Breast epithelium (tissue), 4 donors: ENCODE measurements at places on chromosomes 5 and 9.
A peak's percentile ranks its signal among the peaks of the same experiment; 100 is the strongest.

- peak; percentile 55 for DNase-seq
- no peaks in the 10 kb centered on the region for H3K27me3 ChIP-seq
- no peaks in the 10 kb centered on the region for H3K36me3 ChIP-seq
- H3K4me3 ChIP-seq = peak overlapping the region; percentile 8
- H3K4me1 ChIP-seq = no peaks in the 10 kb centered on the region
- H3K27ac ChIP-seq = peak overlapping the region; percentile 70
These were observed 1.7 kb upstream of the PTPN3 start for GRCh38 chr9:109499631-109500410.

DNA sequence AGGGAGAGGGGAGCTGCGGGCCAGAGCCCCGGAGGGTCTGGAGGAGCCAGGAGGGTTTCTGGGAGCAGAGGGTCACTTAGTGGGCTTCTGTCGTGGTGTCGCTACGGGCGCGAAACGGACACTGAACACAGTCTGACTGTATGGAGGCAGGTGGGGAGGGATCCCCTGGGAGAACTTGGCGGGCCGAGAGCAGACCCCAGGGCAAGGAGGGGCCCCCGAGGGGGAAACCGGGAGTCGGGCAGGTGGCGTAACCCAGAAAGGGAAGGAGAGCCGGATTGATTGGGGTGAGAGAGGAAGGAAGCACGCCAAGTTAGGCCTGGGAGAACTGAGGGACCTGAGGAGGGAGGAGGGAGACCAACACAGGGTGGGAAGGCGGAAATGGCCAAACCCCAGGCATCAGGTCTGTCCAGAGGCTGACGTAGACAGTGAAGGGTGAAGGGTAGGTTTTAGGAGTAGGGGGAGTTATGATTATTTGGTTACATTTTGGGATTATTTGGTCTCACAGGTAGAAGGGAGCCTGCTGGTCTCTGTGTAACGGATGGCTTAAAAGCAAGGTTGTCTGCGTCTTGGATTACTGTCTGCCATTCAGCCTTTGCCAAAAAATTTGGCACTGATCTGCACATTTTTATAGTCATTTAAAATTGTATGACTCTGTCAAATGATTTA is 3.3 kb upstream of the MSMP start:
- H3K27me3 ChIP-seq = no peaks in the 10 kb centered on the region
- H3K4me1 ChIP-seq = peaks cover 3% of the 10 kb centered on the region
- H3K4me3 ChIP-seq = peak overlapping the region; percentile 40
- H3K36me3 ChIP-seq = no peaks in the 10 kb centered on the region
- peak overlapping the region; percentile 95 for H3K27ac ChIP-seq
- DNase-seq = peak; percentile 57

- H3K36me3 ChIP-seq = no peaks in the 10 kb centered on the region
- no peaks in the 10 kb centered on the region for H3K4me1 ChIP-seq
- no peak for DNase-seq
- H3K4me3 ChIP-seq = no peak overlapping the region
These were observed 10.4 kb upstream of the SLC30A5 start for GRCh38 chr5:69083412-69083811.

GRCh38 chr5:149405550-149406202 is 26.6 kb upstream of the IL17B start:
- H3K27me3 ChIP-seq = no peaks in the 10 kb centered on the region
- peak overlapping the region; percentile 91 for H3K27ac ChIP-seq
- peak overlapping the region; percentile 67 for H3K4me3 ChIP-seq
- H3K36me3 ChIP-seq = no peaks in the 10 kb centered on the region

- no peak overlapping the region for H3K27ac ChIP-seq
- no peak for DNase-seq
- no peaks in the 10 kb centered on the region for H3K27me3 ChIP-seq
- H3K4me3 ChIP-seq = no peak overlapping the region
- no peaks in the 10 kb centered on the region for H3K36me3 ChIP-seq
These were observed 119.8 kb downstream of the PLPPR1 start for GRCh38 chr9:101148344-101148743.

DNA sequence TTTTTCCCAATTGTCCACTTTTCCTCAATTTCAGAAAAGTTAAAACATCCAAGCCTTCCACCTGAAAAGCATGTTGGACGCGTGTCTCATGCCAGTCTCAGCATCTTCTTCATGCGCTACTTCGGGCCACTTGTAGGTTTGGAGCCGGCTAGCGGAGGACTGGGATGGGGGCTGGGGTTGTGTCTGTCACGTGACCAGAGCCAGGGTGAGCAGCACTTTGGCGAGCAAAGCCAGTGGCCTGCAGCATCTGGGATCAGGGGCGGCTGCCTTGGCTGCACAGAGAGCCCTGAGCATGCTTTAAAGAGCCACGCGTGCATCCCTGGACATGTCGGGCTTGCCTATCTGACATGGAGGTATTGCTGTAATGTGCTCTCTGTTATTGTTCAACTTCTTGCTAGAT is 41.2 kb downstream of the SLC6A3 start:
- H3K36me3 ChIP-seq = no peaks in the 10 kb centered on the region
- no peak for DNase-seq
- H3K4me3 ChIP-seq = no peak overlapping the region
- no peak overlapping the region for H3K27ac ChIP-seq

DNA sequence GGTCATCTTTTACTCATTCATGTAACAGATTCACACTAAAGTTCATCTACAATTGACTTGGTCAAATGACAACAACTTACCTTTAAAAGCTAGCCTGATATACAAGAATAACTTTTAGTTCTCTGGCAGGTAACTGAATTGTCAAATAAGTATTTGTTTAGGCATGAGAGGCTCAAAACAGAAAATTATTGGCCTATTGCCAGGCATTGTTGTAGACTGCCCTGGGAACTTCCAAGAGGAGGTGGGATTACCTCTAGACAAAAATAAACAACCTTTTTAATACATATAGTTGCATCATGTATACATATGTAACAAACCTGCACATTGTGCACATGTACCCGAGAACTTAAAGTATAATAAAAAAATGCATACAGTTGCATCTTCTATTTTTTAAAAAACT is 18.2 kb upstream of the SLCO4C1 start:
- H3K27me3 ChIP-seq = no peaks in the 10 kb centered on the region
- no peaks in the 10 kb centered on the region for H3K4me1 ChIP-seq
- DNase-seq = no peak
- H3K27ac ChIP-seq = no peak overlapping the region
- H3K4me3 ChIP-seq = no peak overlapping the region

DNA sequence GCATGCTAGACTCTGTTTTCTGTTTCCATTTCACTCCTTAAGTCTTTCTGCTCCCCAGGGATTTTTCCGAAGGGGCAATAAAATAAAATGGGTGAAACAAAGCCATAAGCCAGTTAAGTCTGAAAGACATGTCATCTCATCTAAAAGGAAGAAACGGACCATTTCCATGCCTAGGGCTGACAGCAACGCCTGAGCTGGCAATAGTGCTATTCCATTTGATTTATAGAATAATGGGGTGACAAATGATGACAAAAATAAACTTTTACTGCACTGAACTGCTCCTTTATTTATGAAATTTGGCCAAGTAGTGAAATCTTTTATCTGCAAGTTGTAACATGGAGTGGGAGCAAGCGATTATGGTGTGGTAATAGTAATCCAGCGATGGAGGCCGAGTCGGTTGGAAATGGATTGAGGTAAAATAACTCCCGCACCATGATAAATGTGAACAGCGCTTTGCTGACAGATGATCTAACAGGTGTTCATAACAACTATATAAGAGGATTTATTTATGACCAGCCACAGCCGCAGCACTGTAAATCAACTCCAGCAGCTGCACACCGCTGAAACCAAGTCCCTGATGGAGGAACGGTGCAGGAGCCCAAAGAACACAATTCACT is 219.8 kb upstream of the TBCA start:
- H3K27ac ChIP-seq = no peak overlapping the region
- H3K27me3 ChIP-seq = no peaks in the 10 kb centered on the region
- no peaks in the 10 kb centered on the region for H3K4me1 ChIP-seq
- no peak for DNase-seq
- H3K36me3 ChIP-seq = no peaks in the 10 kb centered on the region
- H3K4me3 ChIP-seq = no peak overlapping the region

DNA sequence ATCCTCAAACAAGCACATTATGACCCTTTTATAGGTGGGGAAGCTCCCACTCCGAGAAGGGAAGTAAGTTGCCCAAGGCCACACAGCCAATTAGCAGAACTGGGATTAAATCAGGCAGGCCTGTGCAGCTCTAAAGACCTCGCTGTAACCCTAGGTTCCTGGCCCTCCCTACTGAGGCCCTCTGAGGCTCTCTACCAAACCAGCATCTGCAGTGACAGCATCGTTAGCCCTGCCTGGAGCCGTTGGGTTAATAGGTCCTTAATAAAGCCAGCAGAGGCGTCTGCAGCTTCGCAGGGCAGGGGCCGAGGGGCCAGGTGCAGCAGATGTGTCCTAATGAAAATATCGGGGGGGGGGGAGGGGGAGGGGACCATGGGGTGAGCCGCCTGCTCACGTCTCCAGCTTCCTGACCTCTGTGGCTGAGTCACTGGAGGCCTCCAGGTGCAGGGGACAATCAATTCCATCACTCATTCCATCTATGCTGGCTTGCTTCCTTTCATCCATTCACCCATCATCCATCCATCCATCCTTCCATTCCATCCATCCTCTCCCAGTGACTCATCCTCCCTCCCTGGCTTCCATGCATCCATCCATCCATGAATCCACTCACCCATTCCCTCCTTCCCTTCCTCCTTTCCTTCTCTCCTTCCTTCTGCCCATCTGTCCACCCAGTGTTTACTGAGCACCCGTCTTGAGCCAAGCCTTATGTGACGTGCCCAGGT is 203.9 kb downstream of the C9orf50 start:
- no peak for DNase-seq
- peaks cover 7% of the 10 kb centered on the region for H3K4me1 ChIP-seq
- H3K27ac ChIP-seq = no peak overlapping the region

DNA sequence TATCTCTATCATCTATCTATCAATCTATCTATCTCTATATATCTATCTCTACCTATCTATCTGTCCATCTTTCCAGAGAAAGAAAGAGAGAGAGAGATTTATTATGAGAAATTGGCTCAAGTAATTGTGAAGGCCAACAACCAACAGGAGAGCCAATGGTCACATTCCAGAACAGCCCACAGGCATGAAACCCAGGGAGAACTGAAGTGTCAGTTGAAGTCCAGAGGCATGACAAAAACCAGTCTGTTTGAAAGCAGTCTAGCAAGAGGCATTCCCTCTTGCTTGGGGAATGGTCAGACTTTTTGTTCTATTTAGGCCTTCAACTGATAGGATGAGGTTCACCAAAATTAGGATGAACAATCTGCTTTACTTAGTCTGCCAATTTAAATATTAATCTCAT is 87.6 kb upstream of the PLCXD3 start:
- no peak overlapping the region for H3K27ac ChIP-seq
- no peaks in the 10 kb centered on the region for H3K27me3 ChIP-seq
- no peaks in the 10 kb centered on the region for H3K4me1 ChIP-seq
- no peak for DNase-seq

DNA sequence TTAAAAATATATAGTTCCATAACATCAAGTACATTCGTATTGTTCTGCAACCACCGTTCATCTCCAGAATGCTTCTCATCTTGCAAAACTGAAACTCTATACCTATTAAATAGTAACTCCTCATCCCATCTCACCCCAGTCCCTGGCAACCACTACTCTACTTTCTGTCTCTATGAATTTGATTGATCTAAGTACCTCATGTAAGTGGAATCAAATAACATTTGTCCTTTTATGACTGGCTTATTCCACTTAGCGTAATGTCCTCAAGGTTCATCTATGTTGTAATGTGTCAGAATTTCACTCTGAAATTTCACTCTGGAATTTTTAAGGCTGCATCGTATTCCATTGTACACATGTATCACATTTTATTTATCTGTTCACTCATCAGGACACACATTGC is 132.1 kb upstream of the RUSC2 start:
- no peaks in the 10 kb centered on the region for H3K27me3 ChIP-seq
- DNase-seq = no peak
- H3K36me3 ChIP-seq = no peaks in the 10 kb centered on the region

- no peaks in the 10 kb centered on the region for H3K4me1 ChIP-seq
- DNase-seq = no peak
- no peak overlapping the region for H3K4me3 ChIP-seq
- H3K27ac ChIP-seq = no peak overlapping the region
- no peaks in the 10 kb centered on the region for H3K27me3 ChIP-seq
These were observed 127.5 kb downstream of the ARRDC3 start for GRCh38 chr5:91255396-91256141.

DNA sequence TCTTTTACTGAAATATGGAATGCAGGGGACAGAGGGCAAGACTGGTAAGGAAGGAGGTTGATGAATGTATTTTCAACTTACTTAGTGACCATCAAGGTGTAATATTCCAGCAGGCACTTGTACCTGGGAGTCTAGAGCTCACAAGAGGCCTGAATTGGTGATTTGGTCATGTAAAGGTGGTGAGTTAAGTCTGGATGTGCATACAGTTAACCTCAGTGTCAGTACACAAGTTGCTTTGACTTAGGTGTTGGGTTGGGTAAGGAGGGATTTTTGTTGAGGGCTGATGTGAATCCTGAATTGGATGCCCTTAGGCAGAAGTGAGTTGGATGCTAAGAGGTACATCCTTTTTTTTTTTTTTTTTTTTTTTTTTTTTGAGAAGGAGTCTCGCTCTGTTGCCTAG is 7.4 kb downstream of the SREK1 start:
- no peak for DNase-seq
- H3K36me3 ChIP-seq = no peaks in the 10 kb centered on the region
- H3K4me3 ChIP-seq = no peak overlapping the region

DNA sequence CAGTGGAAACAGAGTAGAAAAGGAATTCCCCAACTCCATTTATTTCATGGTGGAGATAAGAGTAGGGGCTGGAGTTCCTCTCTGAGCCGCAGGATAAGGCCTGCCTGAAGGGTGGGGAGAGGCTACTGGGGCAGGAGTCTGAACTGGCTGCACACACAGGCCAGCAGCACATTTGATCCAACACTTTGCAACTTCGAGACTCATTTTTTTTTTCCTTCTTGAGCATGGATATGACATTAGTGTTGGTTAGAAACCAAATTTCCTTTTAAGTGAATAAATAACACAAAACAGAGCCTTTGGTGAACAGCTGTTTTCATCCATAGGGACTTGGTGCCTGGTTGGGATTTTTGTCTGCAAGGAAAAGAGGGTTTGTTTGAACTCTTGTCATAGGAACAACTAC is 76.6 kb downstream of the RALGPS1 start:
- H3K4me3 ChIP-seq = no peak overlapping the region
- no peaks in the 10 kb centered on the region for H3K4me1 ChIP-seq
- no peaks in the 10 kb centered on the region for H3K27me3 ChIP-seq
- H3K27ac ChIP-seq = peak overlapping the region; percentile 86
- H3K36me3 ChIP-seq = no peaks in the 10 kb centered on the region

DNA sequence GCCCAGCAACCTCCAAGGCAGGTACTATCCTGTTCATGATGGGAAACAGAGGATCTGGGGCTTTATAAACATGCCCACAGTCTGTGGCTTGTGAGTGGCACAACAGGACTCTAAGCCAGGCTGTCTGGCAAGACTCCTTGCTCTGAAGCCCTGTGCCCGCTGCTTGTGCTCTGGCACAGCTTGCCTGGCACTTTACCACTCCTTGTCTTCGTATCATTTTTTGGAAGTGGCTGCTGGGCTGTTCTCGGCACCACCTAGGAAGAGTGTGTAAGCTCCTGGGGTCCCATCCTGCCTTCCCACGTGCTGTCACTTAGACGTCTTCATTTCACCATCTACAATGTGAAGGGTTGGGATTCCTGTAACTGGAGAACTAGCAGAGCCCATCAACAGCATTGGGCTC is 59.3 kb upstream of the GLRX start:
- no peak for DNase-seq
- no peaks in the 10 kb centered on the region for H3K36me3 ChIP-seq
- H3K4me1 ChIP-seq = no peaks in the 10 kb centered on the region
- H3K4me3 ChIP-seq = no peak overlapping the region
- no peaks in the 10 kb centered on the region for H3K27me3 ChIP-seq
